ENCODE measurements at places on chromosomes 11 and 22.

- no peak for DNase-seq
Observed at GRCh38 chr11:123504401-123504800, 74.3 kb downstream of the GRAMD1B start.

DNA sequence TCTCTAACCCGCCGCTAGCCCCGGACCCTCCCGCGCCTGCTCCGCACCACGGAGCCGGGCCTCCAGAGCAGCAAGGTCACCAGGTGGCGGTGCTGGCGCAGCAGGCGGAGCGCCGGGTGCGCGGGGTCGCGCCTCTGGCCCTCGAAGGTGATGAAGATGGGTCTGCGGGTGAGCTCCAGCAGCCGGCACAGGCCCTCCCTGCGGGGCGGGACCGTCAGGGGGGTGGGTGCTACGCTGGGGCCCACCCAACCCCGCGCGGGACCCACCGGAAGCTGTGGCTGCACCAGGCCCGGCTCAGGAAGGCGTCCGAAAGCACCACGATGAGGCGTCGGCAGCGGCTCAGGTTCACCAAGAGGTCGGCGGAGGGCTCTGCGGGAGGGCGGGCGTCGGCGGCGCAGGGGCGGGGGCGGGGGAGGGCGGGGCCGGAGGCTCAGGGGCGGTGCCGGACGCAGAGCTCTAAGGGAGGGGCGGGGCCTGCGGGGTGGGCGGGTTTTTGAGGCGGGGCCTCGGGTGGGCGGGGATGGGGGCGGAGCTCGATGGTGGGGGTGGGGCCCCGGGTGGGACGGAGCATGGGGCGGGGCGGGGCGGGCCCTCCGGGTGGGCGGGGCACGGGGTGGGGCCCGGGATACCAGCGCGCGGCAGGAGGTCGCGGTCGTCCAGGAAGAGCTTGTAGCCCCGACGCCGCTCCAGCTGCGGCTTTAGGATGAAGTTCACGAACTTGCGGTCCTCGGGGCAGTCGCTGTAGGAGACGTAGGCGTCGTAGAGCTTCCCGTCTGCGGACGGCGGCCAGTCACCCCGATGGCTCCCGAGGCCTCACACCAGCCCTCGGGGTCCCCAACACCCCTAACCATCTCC, 7.8 kb downstream of the SIGIRR start:
- DNase-seq = peak; percentile 93

- no peak for DNase-seq
Observed at GRCh38 chr11:115710980-115711379, 206.8 kb upstream of the CADM1 start.

GRCh38 chr11:83039566-83039965, 32.1 kb downstream of the RAB30 start:
- no peak for DNase-seq

DNA sequence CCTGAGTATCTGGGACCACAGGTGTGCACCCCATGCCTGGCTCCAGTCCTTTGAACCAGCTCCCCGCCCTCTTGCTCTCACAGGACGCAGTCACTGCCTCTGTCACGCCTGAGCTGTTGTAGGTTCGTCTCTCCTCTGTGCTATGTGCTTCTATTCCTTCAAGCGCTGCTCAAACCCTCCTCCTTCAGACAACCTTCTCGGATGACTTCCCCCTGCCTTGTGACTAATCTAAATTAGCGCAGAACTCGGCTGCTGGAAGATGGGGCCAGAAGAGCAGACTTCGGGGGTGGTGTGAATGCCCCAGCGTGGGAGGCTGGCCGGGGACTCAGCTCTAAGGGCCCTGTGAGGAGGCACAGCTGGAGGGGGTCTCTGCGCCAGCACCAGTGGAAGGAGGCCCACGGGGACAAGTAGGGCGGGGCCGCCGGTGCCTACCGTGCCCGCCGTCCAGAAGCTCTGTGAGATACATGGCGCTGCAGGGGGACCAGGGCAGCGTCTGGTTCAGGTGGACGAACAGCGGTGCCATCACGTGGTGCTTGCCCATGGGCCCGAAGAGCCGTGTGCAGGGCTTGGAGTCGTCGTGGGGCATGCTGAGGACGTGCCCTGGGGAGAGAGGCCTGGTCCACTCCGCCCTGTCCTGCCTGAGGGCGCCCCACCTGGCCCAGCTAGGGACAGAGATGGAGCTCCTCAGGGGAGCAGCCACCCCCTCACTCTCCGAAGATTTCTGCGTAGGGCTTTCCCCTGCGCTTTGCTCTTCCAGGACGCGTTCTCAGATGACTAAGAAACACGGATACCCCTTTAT, 12.5 kb downstream of the ADAMTS8 start:
- DNase-seq = no peak

- no peak for DNase-seq
Observed at GRCh38 chr11:130580891-130581492, 132.5 kb downstream of the ADAMTS15 start.

- no peak for DNase-seq
Observed at GRCh38 chr11:11035331-11035730, 177.5 kb upstream of the ZBED5 start.

- no peak for DNase-seq
Observed at GRCh38 chr11:102572554-102573220, 42.1 kb upstream of the MMP7 start.

DNA sequence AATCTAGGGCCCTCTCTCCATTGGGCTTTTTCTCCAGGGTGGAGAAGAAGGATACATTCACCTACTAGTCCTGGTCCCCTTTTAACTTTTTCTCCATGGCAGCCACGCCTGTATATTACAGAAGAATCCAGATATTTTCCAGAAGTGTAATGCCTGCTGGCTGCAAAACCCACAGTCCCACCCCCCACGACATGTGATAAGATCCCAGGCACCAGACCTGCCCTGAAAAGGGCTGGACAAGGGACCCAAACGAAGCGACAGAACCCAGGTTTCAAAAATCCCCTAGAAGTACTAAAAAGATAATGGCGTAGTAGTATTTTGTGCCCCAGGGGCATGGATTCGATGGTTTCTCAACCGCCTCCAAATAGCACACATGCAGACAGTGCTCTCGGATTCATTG, 2.8 kb downstream of the WT1 start:
- no peak for DNase-seq

GRCh38 chr11:94271885-94272372, 32.5 kb upstream of the IZUMO1R start:
- DNase-seq = peak; percentile 2

DNA sequence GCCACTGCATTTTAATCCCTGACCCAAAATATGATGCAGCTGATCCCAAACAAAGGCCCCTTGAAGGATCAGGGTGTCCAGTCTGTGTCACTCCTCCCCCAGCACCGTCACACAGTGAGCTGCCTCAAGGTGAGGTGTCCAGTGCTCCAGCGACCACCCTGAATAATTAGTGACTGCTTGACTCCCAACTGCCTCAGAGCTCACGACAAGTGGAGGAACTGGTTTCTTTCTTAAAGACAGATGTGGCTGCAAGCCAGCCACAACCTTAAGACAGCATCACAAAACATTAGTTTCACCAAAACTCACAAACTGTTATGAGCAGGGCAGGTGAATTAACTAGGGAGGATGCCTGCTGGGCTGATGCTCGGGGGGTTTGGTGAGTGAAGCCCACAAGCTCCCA, 74.6 kb downstream of the PIWIL3 start:
- no peak for DNase-seq

DNA sequence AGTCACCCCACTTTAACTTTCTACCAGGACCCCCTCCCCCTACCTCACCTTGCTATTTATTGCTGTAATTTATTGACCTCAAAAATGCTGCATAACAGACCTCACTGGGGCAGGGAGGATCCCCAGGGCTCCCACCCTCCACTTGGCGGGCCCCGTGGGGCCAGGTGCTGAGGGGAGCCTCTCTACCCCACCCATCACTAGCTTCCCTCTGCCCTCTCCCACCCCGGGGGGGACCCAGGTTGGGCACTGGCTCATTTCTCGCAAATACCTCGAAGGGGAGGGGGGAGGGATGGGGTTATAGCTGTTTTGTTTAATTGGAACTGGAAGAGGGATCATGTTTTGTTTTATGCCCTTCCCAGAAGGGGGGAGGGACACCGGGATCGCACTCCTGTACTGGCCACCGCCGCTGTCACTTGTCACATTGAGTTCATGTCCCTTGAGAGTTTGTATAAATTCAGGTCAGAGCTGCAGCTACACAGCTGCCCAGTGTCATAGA, 16.3 kb upstream of the TMEM191C start:
- no peak for DNase-seq

DNA sequence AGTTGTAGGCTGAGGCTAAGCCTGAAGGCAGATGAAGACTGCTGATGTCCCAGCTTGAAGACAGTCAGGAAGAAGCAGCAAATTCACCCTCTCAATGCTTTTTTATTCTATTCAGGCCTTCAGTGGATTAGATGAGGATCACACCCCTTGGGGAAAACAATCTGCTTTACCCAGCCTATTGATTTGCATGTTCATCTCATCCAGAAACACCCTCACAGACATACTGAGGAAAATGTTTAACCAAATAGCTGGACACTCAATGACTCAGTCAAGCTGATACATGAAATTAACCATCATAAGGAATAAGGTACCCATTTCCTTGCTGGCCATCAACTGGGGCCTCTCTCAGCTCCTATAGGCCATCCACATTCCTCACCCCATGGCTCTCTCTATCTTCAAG, 549.9 kb upstream of the CCDC90B start:
- no peak for DNase-seq

DNA sequence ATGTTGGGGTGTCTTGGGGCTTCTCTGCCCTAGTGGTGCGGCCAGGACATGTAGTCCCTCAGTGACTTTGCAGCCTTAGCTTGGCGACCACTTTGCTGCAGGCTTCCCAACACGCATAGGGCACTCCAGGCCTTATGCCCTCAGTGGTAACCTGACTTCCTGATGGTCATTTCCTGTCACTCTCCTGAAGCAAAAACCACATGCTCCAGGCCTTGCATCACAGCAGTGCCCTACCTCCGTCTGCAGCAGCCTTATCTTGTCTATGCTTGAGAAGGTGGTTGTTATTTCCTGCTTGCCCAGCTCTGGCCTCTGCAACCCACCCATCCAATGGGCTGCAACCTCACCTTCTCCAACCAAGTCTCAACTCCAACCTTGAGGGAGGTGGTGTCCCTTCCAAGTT, 33.4 kb upstream of the PISD start:
- DNase-seq = no peak

DNA sequence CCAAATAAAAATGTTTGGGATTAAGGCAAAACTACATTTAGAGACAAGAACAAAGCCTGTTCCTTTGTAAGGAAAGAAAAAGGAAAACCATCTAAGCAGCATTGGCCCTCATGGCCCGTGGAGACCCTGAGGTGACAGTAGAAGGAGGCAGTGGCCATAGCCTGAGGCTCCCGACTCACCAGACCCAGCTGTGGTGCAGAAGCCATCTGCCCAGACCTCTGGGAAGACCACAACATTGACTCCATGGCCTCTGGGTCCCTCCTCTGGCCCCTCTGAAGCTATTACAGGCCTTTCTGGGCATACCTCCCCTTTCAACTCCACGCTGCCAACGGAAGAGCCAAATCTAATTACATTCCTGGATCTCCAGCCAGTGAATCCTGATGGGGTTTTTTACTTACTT, 6.4 kb downstream of the PRAME start:
- no peak for DNase-seq

DNA sequence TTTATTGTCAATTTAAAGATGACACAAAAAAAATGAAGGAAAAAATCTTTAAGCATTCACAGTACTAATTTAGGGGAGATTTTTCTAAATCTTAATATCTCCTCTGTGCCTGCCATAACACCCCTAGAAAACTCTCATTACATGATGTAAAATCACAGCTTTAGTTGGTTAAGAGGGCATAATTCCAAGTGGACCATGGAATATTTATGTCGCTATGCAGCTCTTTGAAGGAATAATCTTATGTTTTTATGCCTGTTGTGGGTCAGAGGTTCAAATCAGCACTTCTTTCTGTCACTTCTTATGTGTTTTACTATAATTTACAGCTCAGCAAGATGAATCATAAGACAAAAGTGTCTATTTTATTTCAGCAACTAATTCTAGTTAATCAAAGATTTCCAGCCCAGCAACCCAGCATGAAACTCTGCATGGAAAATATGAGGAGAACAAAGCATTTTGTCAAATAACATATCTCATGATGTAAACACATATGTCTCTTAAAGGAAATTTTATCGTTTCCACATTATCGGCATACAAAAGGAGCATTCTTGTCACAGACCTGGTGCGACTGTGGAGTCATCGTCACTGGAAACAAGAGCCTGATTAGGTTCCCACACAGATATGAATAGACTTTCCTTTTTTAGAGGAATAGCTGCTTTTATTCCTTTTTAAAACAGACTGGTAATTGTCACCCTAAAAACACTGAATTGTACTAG, 274.8 kb downstream of the SOX6 start:
- DNase-seq = no peak

- DNase-seq = no peak
Observed at GRCh38 chr11:75191330-75191717, 40.4 kb downstream of the SLCO2B1 start.

DNA sequence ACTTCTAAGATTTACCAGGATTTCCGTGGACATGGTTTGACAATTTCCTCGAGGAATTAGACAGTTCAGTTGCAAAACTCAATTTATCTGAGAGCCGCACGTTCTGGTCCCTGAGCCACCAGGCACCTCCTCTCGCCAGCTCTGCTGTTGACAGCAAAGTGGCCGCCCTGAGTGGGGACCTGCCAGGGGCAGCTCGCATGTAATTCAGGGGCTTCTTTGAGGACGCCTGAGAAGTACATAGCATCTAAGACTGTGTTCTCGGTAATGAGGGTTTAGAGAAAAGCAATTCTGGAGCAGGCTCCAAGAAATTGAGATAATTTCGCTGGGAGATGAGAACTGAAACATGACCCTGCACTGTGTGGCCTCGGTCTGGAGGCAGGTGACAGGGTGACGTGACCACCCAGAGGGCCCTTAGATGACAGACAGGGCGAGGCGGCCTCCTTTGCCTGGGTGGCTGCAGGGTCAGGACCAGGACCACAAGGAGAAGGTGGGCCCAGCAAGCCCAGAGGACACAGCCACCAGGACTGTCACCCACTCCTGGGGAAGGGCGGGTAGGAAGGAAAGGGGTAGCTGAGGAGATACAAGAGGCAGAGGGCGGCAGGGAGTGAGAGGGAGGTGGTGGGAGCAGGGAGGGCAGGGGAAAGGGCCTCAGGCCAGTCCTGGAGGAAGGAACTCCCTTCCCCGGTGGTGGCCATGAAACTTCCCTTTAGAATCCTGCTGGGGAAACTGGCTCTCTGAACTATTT, 55.0 kb downstream of the RTL6 start:
- no peak for DNase-seq

DNA sequence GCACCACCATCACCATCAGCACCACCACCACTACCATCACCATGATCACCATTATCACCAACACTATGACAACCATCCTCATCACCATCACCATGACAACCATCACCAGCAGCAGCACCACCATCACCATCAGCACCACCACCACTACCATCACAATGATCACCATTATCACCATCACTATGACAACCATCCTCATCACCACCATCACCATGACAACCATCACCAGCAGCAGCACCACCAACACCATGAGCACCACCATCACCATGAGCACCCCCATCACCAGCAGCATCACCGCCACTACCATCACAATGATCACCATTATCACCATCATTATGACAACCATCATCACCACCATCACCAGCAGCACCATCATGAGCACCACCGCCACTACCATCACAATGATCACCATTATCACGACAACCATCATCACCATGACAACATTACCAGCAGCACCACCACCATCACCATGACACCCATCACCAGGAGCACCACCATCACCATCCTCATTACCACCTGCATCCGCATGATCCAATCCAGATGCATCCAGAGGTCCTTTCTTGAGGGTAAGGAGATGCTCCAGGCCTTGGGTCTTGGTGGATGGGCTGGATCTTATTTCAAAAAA, 23.8 kb downstream of the PHF21B start:
- DNase-seq = no peak

All from T-helper 1 cell (primary cell).